ENCODE measurements at places on chromosomes 6 and 20.

GRCh38 chr20:881783-882144 is 34.4 kb downstream of the ANGPT4 start:
- DNase-seq, result no peak
- no peaks in the 10 kb centered on the region for H3K36me3 ChIP-seq
- H3K27me3 ChIP-seq, result no peaks in the 10 kb centered on the region
- no peak overlapping the region for H3K27ac ChIP-seq
- no peak overlapping the region for H3K4me3 ChIP-seq

GRCh38 chr20:432208-432607 is 24.1 kb downstream of the RBCK1 start:
- no peak overlapping the region for H3K27ac ChIP-seq
- DNase-seq, result peak; percentile 62
- peaks cover 4% of the 10 kb centered on the region for H3K4me1 ChIP-seq
- H3K36me3 ChIP-seq, result peaks cover 56% of the 10 kb centered on the region
- H3K27me3 ChIP-seq, result no peaks in the 10 kb centered on the region
- no peak overlapping the region for H3K4me3 ChIP-seq

- DNase-seq, result no peak
- no peaks in the 10 kb centered on the region for H3K36me3 ChIP-seq
- H3K27me3 ChIP-seq, result no peaks in the 10 kb centered on the region
- H3K4me3 ChIP-seq, result no peak overlapping the region
- H3K27ac ChIP-seq, result no peak overlapping the region
These were observed 1228.6 kb upstream of the EYS start for GRCh38 chr6:66935612-66936011.

DNA sequence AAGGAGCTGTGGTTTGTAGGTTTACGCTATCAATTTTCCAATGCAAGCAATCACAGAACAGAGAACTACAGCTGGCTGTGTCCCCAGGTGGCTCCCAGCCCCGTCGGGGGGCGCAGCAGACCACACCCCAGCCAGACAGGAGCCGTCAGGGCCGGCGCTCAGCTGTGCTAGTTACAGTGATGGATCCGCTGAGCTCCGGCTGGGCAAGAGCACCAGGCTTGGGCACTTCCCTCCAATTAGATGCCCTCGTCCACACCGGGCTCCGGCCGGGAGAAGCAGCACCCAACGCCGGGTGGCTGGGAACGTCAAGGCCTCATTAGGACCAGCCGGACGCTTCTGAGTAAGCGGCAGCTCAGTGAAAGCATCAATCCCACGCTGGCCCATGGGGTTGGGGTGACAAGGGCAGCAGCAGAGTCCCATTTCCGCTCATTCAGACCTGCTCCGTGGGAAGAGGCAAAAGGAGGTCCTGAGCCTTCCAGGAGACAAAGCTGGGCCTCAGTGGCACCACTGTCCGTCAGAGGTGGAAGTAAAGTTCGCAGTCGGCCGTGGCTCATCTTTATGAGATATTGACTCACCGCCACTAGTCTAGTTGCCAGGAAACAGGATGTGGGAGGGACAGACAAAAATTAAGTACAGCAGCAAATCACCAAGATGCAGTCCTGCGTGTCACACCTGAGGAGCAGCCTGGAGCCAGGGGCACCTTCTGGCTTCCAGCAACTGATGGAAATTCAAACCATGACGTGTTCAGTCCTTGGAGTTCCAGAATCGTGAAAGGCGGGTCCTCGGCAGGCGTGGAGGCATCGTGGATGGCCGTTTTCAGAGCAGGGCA is 164.1 kb downstream of the TAF4 start:
- no peaks in the 10 kb centered on the region for H3K4me1 ChIP-seq
- peaks cover 8% of the 10 kb centered on the region for H3K27me3 ChIP-seq
- H3K27ac ChIP-seq, result no peak overlapping the region
- no peak overlapping the region for H3K4me3 ChIP-seq

DNA sequence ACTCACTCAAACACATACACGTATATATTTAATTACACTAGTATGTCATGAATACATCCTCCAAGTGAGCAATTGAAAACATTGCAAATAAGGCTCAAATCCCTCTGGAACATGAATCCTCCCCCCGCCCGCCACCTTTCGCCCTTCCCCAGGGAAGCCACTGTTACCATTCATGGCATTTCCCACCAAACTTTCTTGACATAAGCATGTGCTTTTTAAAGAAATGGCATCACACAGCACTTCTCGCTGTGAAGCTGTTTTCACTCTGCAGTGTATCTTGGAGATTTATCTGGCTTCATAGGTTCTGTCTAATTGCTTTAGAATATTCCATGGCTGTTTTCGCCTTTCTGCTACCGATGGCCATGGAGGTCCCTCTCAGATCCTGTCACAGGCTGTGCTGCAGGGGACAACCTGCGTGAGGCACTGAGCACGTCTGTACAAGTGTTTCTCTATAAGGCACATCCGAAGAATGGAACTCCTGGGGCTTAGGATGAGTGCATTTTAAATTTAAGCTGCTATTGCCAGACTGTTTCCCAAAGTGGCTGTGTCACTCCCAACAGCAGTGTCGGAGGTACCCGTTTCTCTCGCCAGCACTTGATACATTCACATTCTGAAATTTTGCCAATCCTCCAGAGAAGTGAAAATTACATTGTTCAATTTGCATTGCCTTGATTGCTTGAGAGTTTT is 22.2 kb upstream of the PHACTR3 start:
- no peak overlapping the region for H3K27ac ChIP-seq
- no peaks in the 10 kb centered on the region for H3K36me3 ChIP-seq
- DNase-seq, result peak; percentile 78
- H3K27me3 ChIP-seq, result no peaks in the 10 kb centered on the region
- no peaks in the 10 kb centered on the region for H3K4me1 ChIP-seq

- peaks cover 54% of the 10 kb centered on the region for H3K36me3 ChIP-seq
- DNase-seq, result no peak
- H3K4me3 ChIP-seq, result peak overlapping the region; percentile 86
- H3K4me1 ChIP-seq, result peaks cover 16% of the 10 kb centered on the region
- H3K27ac ChIP-seq, result peak overlapping the region; percentile 64
- H3K27me3 ChIP-seq, result no peaks in the 10 kb centered on the region
These were observed 1.6 kb downstream of the SRSF6 start for GRCh38 chr20:43459022-43459942.

- no peaks in the 10 kb centered on the region for H3K27me3 ChIP-seq
- no peak for DNase-seq
- H3K4me1 ChIP-seq, result no peaks in the 10 kb centered on the region
- no peak overlapping the region for H3K27ac ChIP-seq
- H3K4me3 ChIP-seq, result no peak overlapping the region
These were observed 678 bp downstream of the BPIFB3 start for GRCh38 chr20:33054381-33054780.

GRCh38 chr20:48912065-48912464 is 9.4 kb upstream of the ARFGEF2 start:
- no peaks in the 10 kb centered on the region for H3K27me3 ChIP-seq
- no peak overlapping the region for H3K4me3 ChIP-seq
- H3K36me3 ChIP-seq, result no peaks in the 10 kb centered on the region
- no peaks in the 10 kb centered on the region for H3K4me1 ChIP-seq
- no peak for DNase-seq
- no peak overlapping the region for H3K27ac ChIP-seq

GRCh38 chr20:1619861-1620444 is at the start of gene SIRPB1:
Gene SIRPB1 (minus strand): TSS chr20:1620009. CDS start chr20:1619944, 65 bp downstream.
- H3K36me3 ChIP-seq, result no peaks in the 10 kb centered on the region
- H3K27ac ChIP-seq, result no peak within 1 kb of the TSS
- H3K27me3 ChIP-seq, result peaks cover 15% of the 10 kb centered on the region

- peak; percentile 60 for DNase-seq
- peak overlapping the region; percentile 10 for H3K27ac ChIP-seq
- H3K4me1 ChIP-seq, result peaks cover 7% of the 10 kb centered on the region
- H3K36me3 ChIP-seq, result peaks cover 36% of the 10 kb centered on the region
- H3K4me3 ChIP-seq, result no peak overlapping the region
These were observed 35.4 kb upstream of the MAPK13 start for GRCh38 chr6:36094753-36095496.

DNA sequence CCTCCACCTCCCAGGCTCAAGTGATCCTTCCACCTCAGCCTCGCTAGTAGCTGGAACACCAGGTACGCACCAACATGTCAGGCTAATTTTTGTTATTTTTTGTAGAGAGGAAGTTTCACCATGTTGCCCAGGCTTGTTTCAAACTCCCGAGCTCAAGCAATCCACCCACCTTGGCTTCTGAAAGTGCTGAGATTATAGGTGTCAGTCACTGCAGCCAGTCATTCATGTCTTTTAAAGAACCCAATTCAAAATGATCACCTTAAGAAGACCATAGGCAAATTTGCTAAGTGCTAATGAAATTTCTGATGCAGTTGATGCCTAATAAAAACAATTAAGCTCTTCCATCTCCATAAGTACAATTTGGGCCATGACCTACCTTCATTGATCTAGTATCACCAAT is 2.6 kb upstream of the VNN2 start:
- H3K4me3 ChIP-seq, result no peak overlapping the region
- no peaks in the 10 kb centered on the region for H3K36me3 ChIP-seq
- H3K27ac ChIP-seq, result no peak overlapping the region
- H3K4me1 ChIP-seq, result peaks cover 10% of the 10 kb centered on the region

GRCh38 chr6:163667372-163668060 is 253.0 kb downstream of the QKI start:
- no peak overlapping the region for H3K27ac ChIP-seq
- no peaks in the 10 kb centered on the region for H3K27me3 ChIP-seq
- no peak for DNase-seq
- H3K36me3 ChIP-seq, result no peaks in the 10 kb centered on the region
- H3K4me3 ChIP-seq, result no peak overlapping the region

GRCh38 chr6:52519618-52520017 is 57.2 kb downstream of the TRAM2 start:
- DNase-seq, result no peak
- H3K36me3 ChIP-seq, result peaks cover 55% of the 10 kb centered on the region
- H3K4me3 ChIP-seq, result no peak overlapping the region
- H3K27ac ChIP-seq, result peak overlapping the region; percentile 97
- H3K4me1 ChIP-seq, result peaks cover 90% of the 10 kb centered on the region

DNA sequence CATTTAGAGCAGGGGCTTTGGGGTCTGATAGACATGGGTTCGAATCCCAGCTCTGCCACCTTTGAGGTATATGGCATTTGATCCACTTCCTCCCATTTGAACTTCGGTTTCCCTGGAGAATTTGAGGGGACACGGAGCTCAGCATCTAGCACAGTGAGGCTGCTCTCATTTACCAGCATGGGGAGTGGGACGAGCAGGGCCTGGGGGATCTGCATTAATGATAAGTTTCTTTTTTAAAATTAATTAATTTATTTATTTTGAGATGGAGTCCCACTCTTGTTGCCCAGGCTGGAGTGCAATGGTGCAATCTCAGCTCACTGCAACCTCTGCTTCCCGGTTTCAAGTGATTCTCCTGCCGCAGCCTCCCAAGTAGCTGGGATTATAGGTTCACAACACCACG is 52.6 kb downstream of the VSTM2L start:
- H3K36me3 ChIP-seq, result no peaks in the 10 kb centered on the region
- no peak for DNase-seq
- no peak overlapping the region for H3K27ac ChIP-seq
- H3K27me3 ChIP-seq, result peaks cover 47% of the 10 kb centered on the region
- no peak overlapping the region for H3K4me3 ChIP-seq

DNA sequence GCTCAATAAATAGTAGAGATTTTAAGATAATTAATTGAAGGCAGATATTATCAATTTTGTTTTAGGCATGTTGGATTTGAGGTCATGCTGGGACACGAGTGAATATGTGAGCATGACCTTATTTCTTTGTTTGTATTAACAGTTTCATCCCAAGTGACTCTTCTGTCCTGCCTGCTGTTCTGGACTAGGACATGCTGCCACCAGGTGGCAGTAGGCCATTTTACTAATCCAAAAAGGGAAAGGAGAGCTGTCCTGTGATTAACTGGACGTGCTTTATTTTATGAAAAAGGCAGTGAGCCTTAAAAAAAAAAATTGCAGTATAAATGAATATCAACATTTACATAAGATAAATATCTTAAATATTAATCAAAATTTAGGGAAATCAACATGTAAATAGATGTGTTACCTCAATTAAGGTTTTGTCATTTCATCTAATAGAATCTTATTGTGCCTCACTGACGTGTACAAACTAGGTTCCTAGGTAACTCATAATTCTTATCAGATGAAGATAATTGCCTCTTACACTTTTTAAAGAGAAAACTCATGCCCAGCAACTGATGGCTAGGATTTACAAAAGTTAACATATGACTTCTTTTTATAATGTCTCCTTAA is 49.8 kb downstream of the FRK start:
- no peak overlapping the region for H3K27ac ChIP-seq
- no peak for DNase-seq
- no peaks in the 10 kb centered on the region for H3K36me3 ChIP-seq
- peaks cover 15% of the 10 kb centered on the region for H3K4me1 ChIP-seq

DNA sequence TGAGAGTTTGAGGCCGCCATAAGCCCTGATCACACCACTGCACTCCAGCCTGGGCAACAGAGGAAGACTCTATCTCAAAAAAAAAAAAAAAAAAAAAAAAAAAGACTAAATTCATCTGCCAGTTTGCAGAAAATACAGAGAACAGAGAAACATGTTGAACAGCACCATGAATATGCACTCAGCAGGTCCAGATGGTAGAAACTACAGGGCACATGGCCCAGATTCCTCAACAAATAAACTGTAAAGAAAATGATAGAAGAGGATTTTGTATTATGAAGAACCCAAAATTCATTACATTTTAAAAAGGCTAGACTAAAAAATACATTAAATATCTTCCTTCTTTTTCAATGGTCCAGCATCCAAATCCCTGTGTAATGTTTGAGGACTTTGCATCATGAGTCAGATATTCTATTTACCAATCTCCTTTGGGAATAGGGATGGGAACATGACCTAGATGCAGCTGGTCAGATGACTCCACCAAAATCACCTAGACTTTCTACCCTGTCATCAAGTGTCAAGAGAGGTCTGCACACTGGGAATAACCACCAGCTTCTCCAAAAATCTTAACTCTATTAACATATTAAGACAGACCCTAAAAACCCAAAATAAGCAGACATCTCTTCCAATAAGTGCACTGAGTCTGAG is 189.1 kb upstream of the TCF21 start:
- no peak for DNase-seq
- H3K27me3 ChIP-seq, result no peaks in the 10 kb centered on the region
- no peak overlapping the region for H3K27ac ChIP-seq
- H3K4me1 ChIP-seq, result peaks cover 15% of the 10 kb centered on the region
- H3K36me3 ChIP-seq, result no peaks in the 10 kb centered on the region
- no peak overlapping the region for H3K4me3 ChIP-seq

GRCh38 chr6:131692031-131692430 is 9.2 kb downstream of the OR2A4 start:
- no peak for DNase-seq
- no peak overlapping the region for H3K27ac ChIP-seq
- no peaks in the 10 kb centered on the region for H3K36me3 ChIP-seq
- H3K4me1 ChIP-seq, result no peaks in the 10 kb centered on the region
- H3K27me3 ChIP-seq, result no peaks in the 10 kb centered on the region

- DNase-seq, result peak; percentile 90
- H3K27me3 ChIP-seq, result peaks cover 56% of the 10 kb centered on the region
- H3K27ac ChIP-seq, result no peak overlapping the region
- H3K4me1 ChIP-seq, result peaks cover 42% of the 10 kb centered on the region
- no peaks in the 10 kb centered on the region for H3K36me3 ChIP-seq
- peak overlapping the region; percentile 73 for H3K4me3 ChIP-seq
These were observed 1.3 kb downstream of the SOBP start for GRCh38 chr6:107491138-107491609.

- no peak overlapping the region for H3K4me3 ChIP-seq
- H3K4me1 ChIP-seq, result no peaks in the 10 kb centered on the region
- no peaks in the 10 kb centered on the region for H3K36me3 ChIP-seq
- DNase-seq, result no peak
- no peaks in the 10 kb centered on the region for H3K27me3 ChIP-seq
These were observed 156.1 kb downstream of the SLC35B3 start for GRCh38 chr6:8279041-8279805.
